ENCODE measurements at places on chromosomes 6 and 20.

DNA sequence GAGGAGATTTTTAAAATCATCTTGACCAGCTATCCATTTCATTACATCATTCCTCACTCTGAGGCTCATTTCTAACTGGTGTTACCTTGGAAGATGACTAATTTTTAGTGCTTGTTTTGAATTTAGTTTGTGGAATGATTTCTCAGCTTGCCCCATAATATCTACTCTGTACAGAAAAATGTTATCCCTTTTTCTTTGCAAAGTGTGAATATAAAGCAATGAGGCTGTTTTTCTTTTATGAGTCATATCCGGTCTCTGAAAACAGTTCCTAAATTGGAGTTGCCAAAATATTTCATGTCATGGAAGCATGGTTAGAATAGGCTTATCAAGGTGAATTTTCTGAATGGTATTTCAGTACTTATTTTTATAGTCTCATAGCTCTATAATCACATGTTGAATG, 43.8 kb downstream of the FUT9 start:
- no peak for DNase-seq

GRCh38 chr6:6351511-6352025, 31.1 kb upstream of the F13A1 start:
- DNase-seq = no peak

DNA sequence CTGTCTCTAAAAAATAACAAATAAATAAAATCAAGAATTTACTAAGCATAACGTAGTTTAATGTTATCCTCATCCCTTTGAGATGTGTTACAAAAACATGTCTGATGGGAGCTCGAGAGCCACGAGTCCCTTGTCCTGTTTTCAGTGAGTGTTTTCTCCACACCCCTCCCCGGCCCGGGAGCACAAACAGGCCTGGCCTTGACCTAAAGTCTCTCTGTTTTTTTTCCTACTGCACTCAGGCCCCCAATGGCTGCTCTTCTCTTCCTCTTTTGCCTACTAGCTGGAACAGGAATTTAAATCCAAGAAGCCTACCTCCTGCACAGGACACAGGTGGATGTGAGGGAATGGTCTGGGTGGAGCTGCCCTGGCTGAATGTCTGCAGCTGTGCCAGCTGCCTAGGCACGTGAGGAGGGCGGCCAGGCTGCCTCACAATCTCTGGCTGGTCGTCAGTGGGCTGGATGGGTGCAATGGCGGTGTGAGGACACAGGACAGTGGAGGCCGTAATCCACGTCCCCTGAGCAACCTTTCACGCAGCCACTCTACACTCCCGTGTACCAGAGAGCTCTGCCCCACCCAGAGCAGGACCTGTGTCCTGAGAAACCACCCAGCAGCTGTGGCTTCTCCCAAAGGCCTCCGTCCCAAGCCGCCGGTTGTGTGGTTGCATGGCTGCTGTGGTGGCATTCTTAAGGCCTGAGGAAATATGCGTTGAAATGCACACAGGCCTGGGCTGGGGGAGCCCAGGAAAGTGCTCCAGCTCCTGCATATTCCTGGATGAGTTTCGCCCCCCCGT, 117.5 kb downstream of the FAM120B start:
- DNase-seq = no peak

DNA sequence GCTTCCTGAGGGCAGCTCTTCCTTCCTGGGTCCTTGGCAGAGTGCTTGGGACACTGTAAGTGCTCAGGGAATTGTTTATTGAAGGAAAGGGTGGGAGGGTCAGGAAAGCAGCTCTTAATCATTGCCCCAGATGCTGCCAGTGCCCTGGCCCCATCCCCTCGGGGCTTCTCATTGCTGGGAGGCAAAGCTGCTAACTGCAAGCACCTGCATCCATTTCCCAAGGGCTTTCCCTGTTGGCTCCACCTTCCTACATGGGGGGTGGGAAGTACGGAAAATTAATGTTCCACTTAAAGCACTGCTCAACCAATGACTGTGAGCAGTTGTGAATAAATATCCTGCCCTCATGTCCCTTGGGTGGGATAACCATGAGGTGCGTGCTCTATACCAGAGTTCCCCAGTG, 56.4 kb downstream of the NDUFAF5 start:
- no peak for DNase-seq

- no peak for DNase-seq
Observed at GRCh38 chr20:11958855-11959254, 41.2 kb downstream of the BTBD3 start.

DNA sequence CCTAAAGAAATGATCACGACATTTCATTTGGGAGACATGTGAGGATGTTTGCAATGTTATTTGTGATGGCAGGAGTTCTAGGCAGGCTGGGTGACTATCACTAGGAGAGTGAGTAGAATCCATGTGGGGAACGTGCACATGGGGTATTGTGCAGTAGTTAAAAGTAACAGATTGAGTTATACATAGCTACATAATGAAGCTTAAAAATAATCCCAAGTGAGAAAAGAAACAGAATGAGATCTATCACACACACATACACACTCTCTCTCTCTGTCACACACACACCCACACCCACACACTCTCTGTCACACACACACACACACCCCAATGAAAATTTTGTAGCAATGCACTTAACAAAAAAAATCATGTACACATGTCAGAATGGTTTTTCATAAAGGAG, 218.7 kb upstream of the ARG1 start:
- no peak for DNase-seq

- peak; percentile 49 for DNase-seq
Observed at GRCh38 chr20:11553603-11554002, 364.1 kb upstream of the BTBD3 start.

DNA sequence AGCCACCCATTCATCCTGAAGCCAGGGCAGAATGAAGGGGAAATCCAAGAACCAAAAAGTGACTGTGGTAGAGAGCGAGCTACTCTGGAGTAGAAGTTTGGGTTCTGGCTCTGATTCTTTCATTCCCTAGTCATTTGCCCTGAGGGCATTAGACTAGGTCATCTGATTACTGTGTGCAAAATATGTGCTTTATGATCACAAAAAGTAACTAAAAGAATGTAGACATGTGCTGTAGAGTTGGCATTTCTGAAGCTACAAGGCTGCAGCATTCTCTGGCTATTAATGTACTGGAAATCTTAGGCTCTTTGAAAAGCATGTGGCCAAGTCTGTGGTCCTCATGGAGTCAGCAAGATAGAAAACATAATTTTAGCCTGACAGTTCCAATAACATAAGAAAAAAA, 94.2 kb downstream of the TBC1D7 start:
- DNase-seq = no peak

GRCh38 chr6:126140015-126140414, 153.7 kb downstream of the TRMT11 start:
- no peak for DNase-seq

- DNase-seq = peak; percentile 53
Observed at GRCh38 chr20:6053776-6054688, at the start of gene LRRN4. Gene LRRN4, minus strand, starts transcription at chr20:6054060. Its CDS starts 1,261 bp downstream, at chr20:6052799.

DNA sequence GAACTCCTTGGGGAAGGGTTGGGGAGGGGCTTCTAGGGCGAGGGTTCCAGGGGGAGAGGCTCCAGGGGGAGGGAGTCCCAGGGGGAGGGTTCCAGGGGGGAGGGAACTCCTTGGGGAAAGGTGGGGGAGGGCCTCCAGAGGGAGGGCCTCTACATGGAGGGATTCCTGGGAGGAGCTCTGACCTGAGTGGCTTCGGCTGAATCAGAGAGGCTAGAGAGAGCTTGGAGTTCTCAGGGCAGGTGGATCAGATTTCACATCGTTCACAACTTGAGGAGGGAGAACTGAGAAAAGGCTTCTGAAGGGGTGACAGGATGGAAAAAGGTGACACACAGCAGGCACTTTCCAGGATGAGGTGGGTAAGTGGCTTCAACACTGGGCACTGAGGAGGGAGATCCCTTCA, 49.1 kb downstream of the DAAM2 start:
- no peak for DNase-seq

Data from SHP77 treated with DMSO at 0.1 percent for 48 hours (cell line).